Aortic smooth muscle cell (primary cell): ENCODE measurements at places on chromosomes 3 and 15. TPM values are rescaled to one million over a fixed set of nuclear protein-coding genes. Genes with fewer than 3 reads are reported as not detected.

RBM6 gene
- 48.1 and 50.7 TPM in 2 replicates for total RNA-seq

FBXO40 gene
- not detected in 2 replicates for total RNA-seq

NAALADL2 gene
- total RNA-seq, result 12.9 and 15.9 TPM in 2 replicates

CCK gene
- total RNA-seq, result 0.19 TPM in 1 of 2 replicates, not detected in the other

DUOX2 gene
- total RNA-seq, result not detected in 2 replicates

SLC7A14 gene
- total RNA-seq, result under 0.01 and 0.19 TPM in 2 replicates
